Cerebellar cortex (tissue), 1 donor: ENCODE measurements at places on chromosomes 3 and 15.

- DNase-seq: no peak
These were observed 66.9 kb upstream of the THBS1 start for GRCh38 chr15:39513936-39514335.

DNA sequence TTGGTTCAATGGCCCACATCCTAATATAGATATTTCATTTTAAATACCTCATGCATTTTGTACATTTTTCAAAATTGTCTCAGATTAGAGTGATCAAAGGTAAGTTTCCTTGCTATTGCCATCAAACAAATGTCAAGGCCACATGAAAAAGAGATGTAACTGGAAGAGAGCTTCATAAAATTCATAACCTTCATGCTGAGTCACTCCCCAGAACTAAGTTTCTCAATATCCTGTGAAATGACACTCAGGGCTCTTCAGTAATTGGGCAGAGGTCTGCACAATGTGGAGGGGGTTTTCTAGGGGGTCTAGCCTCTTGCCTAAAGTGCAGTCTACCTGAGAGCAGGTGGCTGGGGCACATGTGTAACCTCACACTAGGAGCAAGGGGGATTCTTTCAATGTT lies 152.2 kb upstream of the SLC2A2 start:
- DNase-seq: no peak

DNA sequence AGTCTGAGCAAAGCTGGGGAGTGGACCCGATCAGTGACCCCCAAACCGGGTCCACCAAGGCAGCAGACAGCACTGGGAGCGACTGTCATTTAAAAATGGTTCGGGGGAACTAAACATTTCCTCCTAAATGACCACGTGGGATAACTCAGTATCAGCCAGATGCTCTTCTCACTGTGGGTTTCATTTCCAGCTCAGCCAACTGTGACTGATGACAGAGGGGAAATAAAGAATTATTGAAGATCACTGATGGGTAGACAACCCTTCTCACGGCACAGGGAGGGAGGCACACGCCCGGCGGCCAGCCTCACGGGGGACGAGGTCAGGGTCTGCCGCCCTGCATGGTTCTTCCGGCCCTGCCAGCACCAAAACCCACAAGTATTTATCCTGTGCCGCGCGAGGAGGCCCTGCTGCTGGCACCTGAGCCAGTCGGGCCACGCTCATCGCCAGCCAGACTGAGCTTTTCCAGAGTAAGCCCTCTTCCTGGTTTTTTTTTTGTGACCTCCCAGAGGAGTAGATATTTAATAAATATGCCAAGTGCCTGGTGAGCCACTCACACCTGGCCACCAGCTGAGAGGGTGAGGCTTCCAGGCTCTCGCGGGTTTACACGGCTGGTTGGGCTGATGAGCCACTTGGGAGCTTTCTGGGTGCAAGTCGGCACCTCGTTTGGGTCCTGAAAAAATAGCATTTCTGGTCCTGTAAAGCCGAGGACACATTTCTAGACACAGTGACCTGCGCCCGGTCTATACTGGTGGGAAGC lies 6.2 kb downstream of the MELTF start:
- no peak for DNase-seq

DNA sequence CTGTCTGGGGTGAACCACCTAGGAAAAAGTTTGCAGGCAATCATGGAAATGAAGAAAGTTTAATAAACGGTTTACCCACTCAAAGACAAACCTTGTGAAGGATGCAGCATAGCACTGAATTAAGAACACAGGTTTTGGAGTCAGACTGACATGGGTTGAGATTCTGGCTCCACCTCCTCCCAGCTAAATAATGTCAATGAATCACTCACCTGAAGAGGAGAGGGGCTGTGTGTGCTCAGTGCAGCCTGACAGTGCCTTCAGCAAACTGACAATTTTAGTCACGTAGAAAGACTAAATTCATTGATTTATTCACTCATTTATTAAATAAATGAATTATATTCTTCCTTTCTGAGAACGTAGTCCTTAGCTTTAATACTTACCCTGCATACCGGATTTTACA lies 18.9 kb downstream of the NR1I2 start:
- no peak for DNase-seq

- no peak for DNase-seq
These were observed 34.4 kb upstream of the TNIK start for GRCh38 chr3:171494457-171495109.

GRCh38 chr3:116002235-116002634 lies 378.9 kb downstream of the GAP43 start:
- peak; percentile 61 for DNase-seq

- DNase-seq: peak; percentile 58
These were observed 7.3 kb upstream of the ZBTB38 start for GRCh38 chr3:141360888-141361598.

DNA sequence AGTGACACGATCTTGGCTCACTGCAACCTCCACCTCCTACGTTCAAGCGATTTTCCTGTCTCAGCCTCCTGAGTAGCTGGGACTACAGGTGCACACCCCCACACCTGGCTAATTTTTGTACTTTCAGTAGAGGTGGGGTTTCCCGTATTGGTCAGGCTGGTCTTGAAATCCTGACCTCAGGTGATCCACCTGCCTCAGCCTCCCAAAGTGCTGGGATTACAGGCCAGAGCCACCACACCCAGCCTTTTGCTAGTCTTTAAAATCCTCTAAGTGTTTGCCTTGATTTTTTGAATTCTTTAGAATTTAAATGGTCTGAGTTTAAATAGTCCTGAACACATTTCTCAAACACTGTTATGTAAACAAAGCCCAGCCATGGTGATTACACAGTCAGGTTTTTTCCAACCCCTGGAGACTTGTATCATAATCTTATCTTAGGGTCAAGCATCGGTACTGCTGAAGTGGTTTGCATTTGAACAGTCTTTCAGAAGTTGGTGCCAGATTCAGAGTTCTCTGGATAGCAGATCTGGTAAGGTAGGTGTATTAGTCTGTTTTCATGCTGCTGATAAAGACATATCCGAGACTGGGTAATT lies 28.2 kb upstream of the PIAS1 start:
- DNase-seq: no peak

DNA sequence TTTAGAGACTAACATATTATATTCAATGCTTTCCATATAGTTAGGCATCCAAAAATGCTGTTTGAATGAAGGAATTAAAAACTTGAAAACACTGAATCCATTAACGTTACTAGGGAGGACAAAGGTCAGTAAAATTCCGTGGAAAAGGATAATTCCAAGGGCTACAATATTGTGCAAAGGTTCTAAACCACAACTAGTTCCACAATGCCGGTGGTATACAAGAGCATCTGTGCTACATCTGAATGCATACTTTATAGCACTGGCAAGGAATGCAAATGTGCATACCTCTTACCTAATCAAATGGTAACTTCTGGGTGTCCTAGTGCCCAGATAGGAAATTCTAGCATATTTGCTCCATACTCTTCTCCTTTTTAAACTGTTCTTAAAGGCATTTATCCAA lies 2.2 kb downstream of the ICE2 start:
- no peak for DNase-seq

DNA sequence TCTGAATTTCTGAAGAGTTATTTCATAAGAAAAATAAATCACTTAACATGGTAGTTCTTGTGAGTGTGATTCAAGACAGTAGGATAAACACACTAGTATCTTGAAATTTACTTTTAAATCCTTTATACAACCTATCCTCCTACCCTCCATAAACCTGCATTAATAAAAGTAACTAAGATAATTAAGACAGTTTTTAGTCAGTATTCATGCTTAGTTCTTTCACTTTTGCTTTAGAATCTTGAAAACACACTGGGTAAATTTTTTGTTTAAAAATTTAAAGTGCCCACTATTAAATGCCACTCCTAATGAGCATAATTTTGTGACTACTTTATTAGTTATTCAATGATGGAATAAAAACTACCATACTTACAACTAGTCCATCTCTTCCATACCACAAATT lies 28.8 kb downstream of the GOLIM4 start:
- DNase-seq: no peak

DNA sequence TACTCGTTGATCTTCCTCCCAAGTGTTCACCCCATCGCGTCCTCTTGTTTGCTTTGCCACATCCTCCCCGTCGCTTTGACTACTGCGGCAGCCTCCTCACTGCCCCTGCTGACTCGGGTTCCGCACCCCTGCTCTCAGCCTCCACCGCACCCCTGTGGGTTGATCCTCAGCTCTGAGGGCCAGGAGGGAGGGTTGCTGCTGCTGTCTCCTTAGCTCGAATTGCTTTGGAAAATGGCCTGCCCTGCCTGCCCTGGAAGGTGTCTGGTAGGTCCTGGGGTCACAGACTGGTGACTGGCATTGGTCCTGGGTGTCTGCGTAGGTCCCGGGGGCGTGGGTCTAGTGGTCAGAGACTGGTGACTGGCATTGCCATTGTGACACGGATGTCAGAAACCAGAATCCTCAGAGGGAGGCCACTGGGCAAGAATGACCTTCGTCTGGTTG lies 9.4 kb downstream of the MUC4 start:
- no peak for DNase-seq

DNA sequence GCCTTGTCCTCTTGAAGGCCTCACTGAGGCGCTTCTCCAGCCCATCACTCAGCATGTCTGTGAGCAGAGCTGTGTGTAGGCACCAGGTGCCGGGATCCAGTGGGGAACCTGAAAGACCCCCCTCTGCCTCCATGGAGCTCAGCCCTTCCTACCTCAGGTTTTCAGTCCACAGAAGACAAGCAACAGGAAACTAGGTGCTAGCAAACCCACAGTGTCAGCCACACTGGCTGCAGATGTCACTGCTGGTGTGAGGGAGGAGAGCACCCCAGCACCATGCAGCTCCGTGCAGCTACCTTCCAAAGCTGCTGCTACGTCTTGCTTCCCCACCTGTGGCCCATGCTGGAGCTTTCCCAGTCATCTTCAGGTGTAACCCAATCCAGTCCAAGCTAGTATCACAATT lies 17.9 kb downstream of the PSTPIP1 start:
- no peak for DNase-seq

DNA sequence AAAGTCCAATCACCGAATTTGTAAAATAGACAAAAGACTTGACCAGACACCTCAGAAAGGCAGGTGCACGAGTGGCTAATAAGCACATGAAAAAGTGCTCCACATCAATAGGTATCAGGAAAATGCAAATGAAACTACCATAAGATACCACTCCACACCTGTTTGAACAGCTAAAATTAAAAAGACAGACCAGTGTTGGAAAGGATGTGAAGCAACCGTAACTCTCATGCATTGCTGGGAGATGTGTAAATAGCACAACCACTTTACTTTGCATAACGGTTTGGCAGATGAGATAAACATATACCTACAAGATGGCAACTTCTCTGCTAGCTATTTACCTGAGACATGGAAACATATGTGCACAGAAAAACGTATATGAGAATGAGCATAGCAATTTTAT lies 56.9 kb downstream of the CADPS start:
- DNase-seq: no peak

DNA sequence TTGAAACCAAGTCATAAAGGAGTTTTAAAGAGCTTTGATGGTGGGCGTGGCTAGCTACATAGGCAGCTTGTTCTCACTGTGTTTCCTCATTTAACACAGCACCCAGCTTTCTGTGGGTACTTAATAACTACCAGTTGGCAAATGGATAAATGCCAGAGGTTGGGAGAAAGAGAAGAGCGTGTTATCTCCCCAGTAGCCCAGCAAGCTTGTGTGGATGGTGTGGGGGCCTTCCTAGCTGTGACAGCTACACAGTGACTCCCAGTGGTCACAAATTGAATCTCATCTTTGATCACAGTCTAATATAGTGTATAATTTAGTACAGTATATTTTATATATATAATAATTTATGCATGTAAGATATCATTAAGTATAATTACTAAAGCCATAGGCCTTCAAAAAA lies 984.1 kb downstream of the EPHA3 start:
- no peak for DNase-seq

DNA sequence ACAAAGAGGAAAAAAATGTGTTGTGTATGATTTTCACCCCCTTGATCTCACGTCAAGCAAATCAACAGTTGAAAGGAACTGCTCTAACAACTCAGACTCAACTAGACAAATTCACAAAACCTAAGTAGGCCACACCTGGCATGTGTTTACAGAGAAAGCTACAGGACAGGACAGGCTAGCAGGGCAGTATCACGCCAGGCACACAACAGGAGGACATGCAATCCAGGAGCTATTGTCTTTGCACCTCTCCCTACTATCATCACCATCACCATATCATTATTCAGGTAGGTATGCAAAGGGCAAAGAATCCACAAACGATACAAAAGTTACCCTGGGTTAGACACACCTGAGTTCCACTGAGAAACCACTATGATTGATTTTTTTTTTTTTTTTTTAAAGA lies 86.4 kb downstream of the TBL1XR1 start:
- DNase-seq: peak; percentile 62

- DNase-seq: no peak
These were observed 256.6 kb downstream of the OCA2 start for GRCh38 chr15:27842526-27842925.

DNA sequence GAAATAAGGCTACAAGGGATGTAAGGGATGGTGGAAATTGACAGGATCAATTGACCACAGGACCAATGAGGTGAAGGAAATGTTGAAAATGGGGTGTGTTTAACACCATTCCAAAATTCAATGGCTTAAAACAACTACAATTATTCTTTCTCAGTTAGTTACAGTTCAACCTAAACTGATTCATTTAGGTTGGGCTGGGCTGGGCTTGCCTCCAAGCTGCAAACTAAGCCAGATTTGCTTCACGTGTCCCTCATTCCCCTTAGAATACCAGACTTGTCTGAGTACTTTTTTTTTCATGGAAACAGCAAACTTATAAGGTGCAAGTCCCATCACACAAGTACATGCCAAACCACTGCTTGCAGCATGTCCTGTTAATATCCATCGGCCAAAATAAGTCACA lies 280.1 kb downstream of the NEK10 start:
- no peak for DNase-seq

- no peak for DNase-seq
These were observed 95.2 kb downstream of the CHSY1 start for GRCh38 chr15:101156509-101157159.

DNA sequence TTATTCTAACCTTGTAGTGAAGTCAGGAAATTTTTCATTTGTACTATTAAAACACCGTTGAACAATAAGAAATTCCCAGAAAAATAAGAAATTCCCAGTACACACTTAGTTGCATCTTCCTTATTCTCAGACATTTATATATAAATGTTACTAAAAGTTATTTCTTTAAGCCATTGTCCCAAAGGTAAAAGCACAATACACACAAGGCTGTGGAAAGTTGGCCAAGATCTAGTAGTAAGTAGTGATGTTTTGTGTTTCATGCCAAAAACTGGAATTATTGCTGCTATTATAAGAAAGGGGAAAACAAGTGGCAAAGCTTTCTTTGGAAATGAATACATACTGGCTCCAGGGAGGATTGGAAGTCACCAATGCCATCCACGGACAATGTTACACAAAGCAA lies 802.5 kb upstream of the DPPA4 start:
- no peak for DNase-seq

DNA sequence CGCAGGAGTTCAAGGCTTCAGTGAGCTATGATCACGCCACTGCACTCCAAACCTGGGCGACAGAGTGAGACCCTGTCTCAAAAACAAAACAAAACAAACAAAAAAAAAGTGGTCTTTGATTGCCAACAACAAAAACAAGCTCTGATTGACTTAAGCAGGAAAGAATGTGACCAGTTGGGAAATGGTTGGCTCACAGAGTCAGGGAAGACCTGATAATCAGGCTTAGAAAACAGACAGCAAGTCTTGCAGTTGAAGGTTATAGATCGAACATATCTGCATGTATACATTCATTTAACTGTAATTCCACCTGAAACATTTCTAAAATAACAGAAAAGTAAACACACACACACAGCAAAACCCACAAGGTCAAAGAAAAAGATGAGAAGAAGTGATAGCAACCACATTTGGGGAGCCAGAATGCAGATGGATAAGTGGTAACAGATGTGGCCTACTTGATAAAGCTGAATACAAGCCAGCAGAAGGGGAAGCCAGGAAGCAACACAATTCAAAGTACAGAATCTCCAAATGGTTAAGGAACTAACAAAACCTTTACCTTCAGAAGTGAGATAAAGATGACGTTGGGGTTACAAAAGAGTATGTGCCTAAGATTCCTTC lies 699.9 kb upstream of the ZNF385D start:
- peak; percentile 56 for DNase-seq
